ENCODE measurements at places on chromosomes 1 and 21. TPM values are rescaled to one million over a fixed set of nuclear protein-coding genes. Genes with fewer than 3 reads are reported as not detected.

DNA sequence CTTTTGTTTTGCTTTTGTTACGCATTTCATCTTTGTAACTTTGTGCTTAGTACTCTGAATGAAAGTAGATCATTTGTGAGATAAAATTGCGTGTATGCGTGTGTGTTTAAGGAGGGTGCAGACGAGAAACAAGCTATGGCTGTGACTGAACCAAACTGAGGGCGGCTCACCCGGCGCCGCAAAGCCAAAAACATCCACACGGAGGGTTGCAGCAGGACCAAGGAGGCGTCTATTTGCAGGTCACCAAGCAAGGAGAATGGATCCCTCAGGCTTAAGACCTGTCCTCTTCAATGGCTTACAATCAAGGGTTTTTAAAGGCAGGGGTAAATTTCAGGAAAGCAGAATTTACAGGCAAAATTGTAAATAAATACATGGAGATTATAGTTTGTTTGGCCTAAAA lies 12.8 kb downstream of the GCSAML start:
- no peak for DNase-seq

Gene RHBG
- total RNA-seq: not detected

DNA sequence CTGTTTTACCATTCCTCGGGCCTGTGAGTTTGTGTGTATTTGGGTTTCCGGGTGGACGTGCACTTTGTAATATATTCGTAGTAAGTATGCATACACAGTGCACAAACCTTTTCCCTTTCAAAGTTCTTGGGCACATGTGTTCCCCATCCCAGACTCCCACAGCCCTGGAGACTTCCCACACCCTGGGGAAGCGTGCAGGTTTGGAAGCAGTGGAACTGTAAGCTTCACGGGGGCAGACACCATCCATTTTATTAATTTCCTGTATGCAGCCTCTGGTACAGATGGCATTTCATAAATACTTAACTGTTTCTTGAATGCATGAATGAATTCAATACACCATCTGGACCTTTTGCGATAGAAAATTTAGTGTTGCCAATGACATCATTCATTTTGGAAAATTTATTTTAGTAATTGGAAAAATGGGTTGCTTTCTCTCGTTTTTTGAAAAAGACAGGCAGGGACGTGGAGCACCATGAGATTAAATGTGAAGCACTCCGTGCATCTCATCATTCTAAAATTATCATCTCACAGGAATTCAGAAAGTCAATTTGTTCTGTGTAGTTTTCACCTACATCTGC lies 10.8 kb downstream of the ETS2 start:
- DNase-seq: no peak

DNA sequence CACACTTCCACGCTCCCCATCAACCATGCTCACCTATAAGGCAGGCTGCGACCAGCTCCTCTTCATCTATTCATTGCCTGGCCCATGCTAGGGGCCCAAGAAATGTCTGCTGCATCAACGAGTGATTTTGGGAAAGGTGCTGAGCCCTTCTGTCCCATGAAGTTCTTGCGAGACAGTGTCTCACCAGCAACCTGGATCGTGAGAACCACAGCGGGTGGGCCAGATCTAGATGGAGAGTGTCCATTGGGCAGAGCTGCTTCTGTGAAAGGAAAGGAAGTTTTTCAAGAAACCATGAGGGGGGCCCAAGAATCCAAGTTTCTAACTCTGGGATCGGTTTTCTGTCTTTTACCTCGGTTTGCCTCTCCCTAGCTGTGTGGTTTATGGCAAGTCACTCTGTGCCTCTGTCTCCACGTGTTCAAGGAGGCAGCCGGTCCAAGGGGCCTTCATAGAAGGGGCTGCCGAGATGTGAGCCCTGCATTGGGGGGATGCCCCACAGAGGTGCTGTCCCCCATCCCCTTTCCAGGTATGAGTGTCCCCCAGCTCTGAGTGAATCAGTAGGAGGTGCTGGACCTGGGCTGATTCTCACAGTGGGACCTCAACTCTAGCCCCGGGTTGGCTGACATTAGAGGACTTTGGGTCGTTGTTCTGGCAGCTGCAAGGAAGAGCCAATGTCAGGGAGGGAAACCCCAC lies 8.3 kb upstream of the PADI1 start:
- DNase-seq: peak; percentile 26

DNA sequence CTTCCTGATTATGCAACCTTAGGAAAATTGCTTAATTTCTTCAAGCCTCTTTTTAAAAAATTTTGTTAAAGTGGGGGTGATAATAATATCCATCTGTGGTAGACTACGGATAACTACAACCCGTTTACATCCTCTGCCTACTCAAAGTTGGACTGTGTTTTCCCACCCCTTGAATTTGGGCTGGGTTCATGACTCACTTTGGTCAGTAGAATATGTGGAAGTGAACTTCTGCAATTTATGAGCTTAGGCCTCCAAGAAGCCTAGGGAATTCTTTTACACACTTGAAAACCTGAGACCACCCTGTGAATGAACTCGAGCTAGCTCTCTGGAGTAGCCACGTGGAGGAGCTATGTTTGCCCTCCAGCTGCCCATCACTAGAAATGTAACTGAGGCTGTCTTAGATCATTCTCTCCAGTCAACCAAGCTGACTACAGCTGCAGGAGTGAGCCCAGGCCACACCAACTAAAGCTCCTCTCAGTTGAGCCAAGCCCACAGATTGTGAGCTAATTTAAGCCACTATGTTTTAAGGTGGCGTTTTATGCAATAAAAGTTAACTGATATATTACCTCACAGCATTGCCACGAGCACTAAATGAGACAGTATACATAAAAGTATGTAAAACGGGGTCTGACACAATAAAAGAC lies 29.6 kb upstream of the CACHD1 start:
- no peak for DNase-seq

Gene KCNE1
- 0.16 TPM for total RNA-seq

- no peak for DNase-seq
Observed at GRCh38 chr1:156176610-156177210, 17.2 kb upstream of the SLC25A44 start.

GRCh38 chr1:92095874-92096273 lies 15.7 kb downstream of the BTBD8 start:
- DNase-seq: no peak

DNA sequence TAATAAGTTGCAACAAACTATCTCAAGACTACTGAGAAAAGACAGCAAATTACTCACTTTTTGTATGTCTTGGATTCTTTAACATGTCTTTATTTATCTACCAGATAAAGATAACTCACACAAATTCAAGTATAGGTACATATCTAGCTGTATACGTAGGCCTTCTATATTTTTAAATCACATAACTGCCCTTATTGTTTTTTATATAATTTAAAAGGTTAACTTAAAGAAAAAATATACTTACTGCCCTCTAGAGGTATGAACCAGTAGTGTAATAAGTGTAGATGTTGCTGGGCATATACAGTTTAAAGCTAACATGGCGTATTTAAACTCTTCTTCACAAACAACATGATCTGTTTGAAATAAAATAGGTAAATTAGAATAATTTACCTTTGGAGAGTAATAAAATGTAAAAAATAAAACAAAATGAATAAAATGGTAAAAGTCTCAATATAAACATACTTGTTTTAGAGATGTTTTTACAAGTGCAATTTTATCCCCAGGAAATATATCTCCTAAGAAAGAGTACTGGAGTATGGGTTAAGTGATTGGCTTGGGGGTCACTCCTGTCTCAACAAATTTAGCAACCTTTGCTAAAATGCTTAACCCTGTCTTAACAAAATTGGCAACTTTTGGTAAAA lies 235.2 kb downstream of the KCNT2 start:
- DNase-seq: peak; percentile 15

Gene SMPDL3B
- total RNA-seq: not detected

DNA sequence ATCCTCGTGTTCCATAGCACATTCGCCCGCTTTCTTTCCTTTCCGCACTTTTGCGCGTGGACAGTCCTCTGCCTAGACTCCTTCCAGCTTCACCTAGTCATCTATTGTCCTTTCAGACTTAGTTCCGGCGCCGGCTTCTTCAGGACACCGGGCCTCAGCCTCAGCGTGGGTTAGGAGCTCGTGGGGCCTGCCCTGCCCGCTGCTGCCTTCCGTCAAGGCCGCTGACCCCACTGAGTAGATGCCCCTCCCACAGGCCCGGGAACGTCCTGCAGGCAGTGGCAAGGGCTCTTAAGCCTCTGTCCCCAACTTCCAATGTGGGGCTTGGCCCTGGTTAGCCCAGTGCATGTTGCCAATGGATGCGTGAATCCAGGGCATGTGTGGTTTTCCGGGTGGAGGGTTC lies 11.4 kb downstream of the DMRTB1 start:
- DNase-seq: no peak

GRCh38 chr1:46575778-46576177 lies 24.3 kb upstream of the KNCN start:
- no peak for DNase-seq

- no peak for DNase-seq
Observed at GRCh38 chr1:204128464-204128963, 23.3 kb downstream of the ETNK2 start.

Gene RAB25
- total RNA-seq: not detected

DNA sequence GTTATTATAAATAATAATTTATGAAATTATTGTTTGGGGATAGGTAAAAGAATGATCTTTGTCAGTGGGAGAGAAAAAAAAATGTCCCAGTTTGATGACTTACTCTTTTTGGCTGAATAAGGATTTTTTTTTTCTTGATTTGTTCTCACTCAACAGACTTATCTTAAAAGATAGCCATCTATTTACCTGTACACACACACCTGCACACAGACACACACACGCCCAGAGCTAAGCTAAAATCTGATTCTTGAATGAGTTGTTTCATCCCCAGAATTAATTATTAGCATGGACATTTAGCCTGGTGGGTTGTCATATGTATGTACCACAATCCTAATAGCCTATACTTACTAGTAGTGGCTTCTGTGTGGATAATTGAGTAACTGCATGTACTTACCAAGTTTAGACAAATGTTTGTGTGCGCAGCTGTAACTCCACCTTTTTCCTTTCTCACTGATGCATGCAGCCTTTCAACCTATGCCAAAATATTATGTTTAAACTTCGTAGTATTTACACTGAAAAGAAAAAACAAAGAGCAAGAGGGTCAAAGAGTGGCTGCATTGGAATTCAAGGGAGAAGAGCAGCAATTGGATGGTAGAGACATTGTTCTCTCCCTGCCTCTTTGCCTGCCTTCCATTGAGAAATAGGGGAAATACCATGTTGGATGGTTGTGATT lies 174.3 kb downstream of the ADGRL2 start:
- no peak for DNase-seq

Gene ISG15
- total RNA-seq: 353 TPM

- DNase-seq: no peak
Observed at GRCh38 chr1:182029002-182029378, 32.5 kb downstream of the ZNF648 start.

Gene ZNF281
- 25.1 TPM for total RNA-seq

- DNase-seq: no peak
Observed at GRCh38 chr1:154791292-154792166, 78.6 kb downstream of the KCNN3 start.

Gene GPR161
- 9.6 TPM for total RNA-seq

Gene FBXO2
- total RNA-seq: not detected

DNA sequence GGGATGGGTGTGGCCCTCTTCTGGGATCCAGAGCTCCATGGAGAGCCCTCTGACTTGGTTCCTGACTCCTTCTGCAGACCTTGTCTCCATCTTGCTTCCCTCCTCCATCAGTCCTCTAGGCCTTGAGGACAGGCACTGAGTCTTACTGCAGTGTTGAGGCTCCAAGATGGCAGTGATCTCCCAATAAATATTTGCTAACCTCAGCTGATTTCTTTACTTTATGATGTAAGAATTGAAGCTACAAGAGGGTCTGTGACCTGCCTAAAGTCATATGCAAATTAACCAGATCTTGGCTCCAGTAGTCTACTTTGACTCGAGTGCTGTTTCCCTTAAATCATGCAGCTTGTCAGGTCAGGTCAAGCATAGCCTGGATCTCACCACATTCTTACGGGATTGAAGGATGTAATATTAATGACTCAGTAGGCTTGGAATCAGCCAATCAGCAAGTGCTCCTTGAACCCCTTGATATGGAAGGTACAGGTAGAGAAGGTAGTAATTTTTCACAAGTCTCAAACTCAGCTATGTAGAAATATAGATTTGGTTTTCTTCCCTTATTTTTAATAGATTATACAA lies 93.0 kb downstream of the CLIC6 start:
- DNase-seq: no peak

Gene SAMD11
- total RNA-seq: 232 TPM
